Left kidney (tissue), 8 donors: ENCODE measurements at places on chromosomes 12 and 14. TPM values are rescaled to one million over a fixed set of nuclear protein-coding genes. Genes with fewer than 3 reads are reported as not detected.
A peak's percentile ranks its signal among the peaks of the same experiment; 100 is the strongest.

DNA sequence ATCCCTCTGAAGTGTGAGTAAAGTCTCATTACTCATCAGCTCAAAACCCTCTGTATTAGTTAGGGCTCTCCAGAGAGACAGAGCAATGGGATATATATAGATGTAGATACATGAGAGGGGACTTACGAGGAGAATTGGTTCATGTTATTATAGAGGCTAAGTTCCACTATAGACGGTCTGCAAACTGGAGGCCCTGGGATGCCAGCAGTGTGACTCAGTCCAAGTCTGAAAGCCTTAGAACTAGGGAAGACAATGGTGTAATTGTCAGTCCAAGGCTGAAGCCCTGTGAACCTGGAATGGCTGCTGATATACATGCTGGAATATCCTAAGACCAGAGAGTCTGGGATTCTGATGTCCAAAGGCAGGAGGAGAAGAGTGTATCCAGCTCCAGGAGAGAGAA is 57.3 kb upstream of the CEP83 start:
- no peak for DNase-seq

GRCh38 chr12:131134523-131135310 is 181.0 kb downstream of the ADGRD1 start:
- DNase-seq, result no peak

KLRG1 gene
- 3.1 TPM for polyA plus RNA-seq

PTHLH gene
- polyA plus RNA-seq, result 0.67 TPM

GRCh38 chr14:75783184-75783583 is 122.1 kb downstream of the TTLL5 start:
- DNase-seq, result no peak

MYO1A gene
- 0.50 TPM for polyA plus RNA-seq

- DNase-seq, result peak; percentile 82
Measured at GRCh38 chr12:89353188-89353822, 1.0 kb upstream of the DUSP6 start.

GRCh38 chr12:31393004-31393550 is 67.1 kb upstream of the SINHCAF start:
- DNase-seq, result no peak

GRCh38 chr14:23719225-23719985 is 83.2 kb downstream of the DHRS2 start:
- no peak for DNase-seq

GRCh38 chr12:65962921-65963861 is 138.9 kb downstream of the HMGA2 start:
- DNase-seq, result no peak

MAP3K9 gene
- 5.9 TPM for polyA plus RNA-seq

DNA sequence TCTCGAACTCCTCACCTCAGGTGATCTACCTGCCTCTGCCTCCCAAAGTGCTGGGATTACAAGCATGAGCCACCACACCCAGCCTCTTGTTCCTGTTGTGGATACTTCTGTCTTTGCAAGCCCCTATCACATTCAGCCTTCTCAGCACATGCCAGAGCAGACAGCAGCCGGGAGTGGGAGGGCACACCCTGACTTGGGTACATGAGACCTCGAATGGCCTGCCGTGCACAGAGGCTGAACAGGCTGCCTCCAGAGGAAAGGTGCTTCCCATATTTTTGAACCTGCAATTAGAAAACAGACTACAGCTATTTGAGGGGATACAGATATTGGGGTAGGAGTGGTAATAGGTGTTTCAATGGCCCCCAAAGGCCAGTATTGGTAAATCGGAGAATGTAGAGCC is 307.3 kb upstream of the DIO3 start:
- DNase-seq, result no peak

- DNase-seq, result no peak
Measured at GRCh38 chr14:72443991-72444441, 449.9 kb downstream of the DPF3 start.

PLXNC1 gene
- 7.5 TPM for polyA plus RNA-seq

GPR68 gene
- polyA plus RNA-seq, result 3.1 TPM

VAMP1 gene
- polyA plus RNA-seq, result 13.5 TPM

INHBE gene
- 0.95 TPM for polyA plus RNA-seq

JAG2 gene
- 7.5 TPM for polyA plus RNA-seq

ITGB7 gene
- polyA plus RNA-seq, result 1.8 TPM
